ENCODE measurements at places on chromosomes 5 and 9.

GRCh38 chr5:72130351-72130761 is 23.1 kb downstream of the MAP1B start:
- no peak for DNase-seq

- DNase-seq: no peak
Measured at GRCh38 chr5:84862132-84862531, 477.5 kb upstream of the EDIL3 start.

- DNase-seq: no peak
Measured at GRCh38 chr9:137224830-137225694, at the start of gene CYSRT1. CYSRT1 (plus strand) TSS chr9:137225174; CDS start chr9:137225622, 448 bp downstream.

DNA sequence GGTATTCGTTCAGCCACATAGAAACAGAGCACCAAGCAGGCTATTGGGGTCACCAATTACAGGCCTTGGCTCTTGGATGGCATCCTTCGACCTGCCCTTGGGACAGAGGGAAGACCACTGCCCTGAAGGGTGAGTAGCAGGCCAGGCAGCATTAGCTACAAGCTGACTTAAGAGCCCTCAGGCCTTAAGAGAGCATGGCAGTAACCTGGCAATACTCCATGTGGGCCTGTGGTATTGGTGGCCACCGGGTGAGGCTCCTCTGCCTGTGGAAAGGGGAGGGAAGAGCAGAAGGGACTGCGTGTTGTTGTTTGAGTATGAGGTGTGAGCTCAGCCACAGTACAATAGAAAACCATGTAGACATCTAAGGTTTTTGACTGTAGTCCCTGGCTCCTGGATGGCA is 170.6 kb downstream of the MCTP1 start:
- DNase-seq: no peak

- DNase-seq: no peak
Measured at GRCh38 chr9:101618698-101619097, 23.9 kb upstream of the PPP3R2 start.

- DNase-seq: peak; percentile 84
Measured at GRCh38 chr5:179870403-179870903, 11.8 kb upstream of the MRNIP start.

DNA sequence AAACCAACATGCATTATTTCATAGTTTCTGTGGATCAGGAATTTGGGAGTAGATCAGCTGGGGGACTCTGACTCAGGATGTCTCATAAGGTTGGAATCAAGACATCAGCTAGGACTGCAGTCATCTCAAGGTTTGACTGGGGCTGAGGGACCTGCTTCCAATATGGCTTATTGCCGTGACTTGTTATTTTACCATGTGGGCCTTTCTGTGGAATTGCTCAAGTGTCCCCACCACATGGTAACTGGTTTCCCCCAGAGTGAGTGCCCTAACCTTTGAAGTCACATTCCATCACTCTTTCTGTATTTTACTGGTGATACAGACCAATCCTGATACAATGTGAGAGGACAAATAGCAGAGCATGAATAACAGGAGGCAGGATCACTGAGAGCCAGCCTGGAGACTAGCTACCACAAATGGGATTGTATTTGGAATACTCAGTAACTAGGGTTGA is 70.2 kb upstream of the ELL2 start:
- DNase-seq: no peak

DNA sequence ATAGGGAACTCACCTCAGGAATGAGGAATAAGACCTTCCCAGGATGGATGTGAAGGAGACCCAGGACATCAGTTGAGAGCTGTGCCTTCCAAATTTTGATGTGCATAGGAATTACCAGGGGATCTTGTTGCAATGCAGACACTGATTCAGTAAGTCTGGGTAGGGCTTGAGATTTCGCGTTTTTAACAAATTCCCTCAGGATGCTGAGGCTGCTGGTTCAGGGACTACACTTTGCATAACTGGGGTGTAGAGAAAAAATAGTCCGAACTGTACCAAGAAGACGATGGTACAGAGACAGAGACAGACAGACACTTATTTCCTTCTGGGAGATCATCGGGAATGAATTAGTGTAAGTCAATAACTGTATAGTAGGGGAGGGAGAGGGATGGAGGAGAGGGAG is 82.3 kb upstream of the FREM1 start:
- DNase-seq: no peak

- no peak for DNase-seq
Measured at GRCh38 chr9:114186605-114187289, 31.4 kb downstream of the COL27A1 start.

DNA sequence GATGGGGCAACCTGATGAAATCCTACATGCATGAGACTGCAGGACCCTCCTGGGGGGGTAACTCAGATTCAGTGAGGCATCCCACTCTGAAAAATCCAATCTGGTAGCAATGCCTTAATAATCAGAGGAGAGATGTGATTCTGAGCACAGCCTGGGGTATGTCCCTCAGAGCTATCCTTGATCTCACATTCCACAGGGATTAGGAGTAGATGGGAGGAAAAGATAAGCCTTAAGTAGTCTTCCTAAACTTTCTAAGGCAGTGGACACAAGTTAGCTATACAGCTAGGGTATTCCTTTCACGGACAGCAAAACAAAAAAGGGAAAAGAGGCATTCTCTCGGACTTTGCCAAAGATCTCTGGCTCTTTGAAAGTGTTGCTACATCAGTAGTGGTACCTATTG is 3.9 kb upstream of the SPATA9 start:
- no peak for DNase-seq

DNA sequence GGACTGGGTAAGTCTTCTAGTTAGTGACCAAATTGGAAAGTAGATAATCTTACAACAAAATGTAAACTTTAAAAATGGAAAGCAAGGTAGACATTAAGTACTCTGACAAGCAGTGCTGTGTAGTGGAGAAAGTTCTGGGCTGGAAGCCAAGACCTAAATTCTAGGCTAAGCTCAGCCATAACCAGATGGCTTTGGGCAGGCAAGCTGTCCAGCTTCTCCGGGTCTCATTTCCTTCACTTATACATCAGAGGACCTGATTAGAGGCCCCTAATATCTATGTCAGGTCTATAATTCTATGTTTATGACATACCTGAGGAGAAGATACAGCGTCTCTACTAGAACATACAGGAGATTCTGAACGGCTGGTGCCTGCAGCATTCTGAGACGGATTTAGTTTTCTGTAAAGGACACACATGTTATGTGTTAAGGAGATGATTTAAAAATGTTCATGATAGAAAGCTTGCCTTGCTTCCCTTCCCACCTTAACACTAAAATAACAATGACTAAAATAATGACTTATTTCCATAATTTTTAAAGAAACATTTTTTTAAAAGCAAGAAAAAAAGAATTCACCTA is 61.2 kb downstream of the ELL2 start:
- DNase-seq: no peak

GRCh38 chr9:37918665-37919170 is 14.8 kb upstream of the SLC25A51 start:
- no peak for DNase-seq

- no peak for DNase-seq
Measured at GRCh38 chr5:157384971-157385709, 74.9 kb upstream of the NIPAL4 start.

- DNase-seq: no peak
Measured at GRCh38 chr5:113140837-113141671, 164.5 kb downstream of the DCP2 start.

DNA sequence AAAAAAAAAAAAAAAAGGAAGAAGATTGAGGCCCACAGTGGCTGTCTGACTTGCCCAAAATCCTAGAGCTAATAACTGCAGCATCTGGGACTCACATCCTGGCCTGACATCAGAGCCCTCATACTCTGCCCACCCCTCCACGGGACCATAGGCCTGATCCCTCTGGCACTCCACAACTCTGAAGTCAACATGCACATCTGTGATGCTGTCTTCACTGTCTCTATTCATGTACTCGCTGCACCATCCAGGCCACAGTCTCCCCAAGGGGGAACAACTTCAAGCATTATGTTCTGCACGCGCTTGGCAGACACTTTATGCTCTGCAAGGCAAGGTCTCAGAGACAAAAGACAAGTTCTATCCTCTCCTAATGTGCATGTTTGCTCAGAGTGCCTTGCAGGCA is 158.2 kb downstream of the SPOCK1 start:
- DNase-seq: no peak

- no peak for DNase-seq
Measured at GRCh38 chr9:91163444-91163772, 198.3 kb downstream of the AUH start.

DNA sequence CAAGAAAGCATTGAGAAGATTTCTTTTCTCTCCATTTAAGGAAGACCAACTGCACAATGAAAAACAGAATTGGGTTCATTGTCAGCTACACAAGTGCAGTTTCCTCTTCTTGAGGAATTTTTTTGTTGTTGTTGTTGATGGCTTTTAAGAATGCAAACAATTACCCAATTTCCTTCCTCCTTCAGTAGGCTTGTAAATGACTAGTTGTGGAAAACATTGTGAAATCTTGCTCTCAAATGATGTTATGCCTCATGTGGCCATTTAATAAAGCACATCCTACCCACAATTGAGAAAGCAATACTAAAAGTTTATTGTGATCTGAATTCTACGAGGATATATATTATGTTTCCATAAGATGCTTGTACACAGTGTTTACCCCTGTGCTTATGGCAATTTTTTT is 171.6 kb downstream of the FAM174A start:
- DNase-seq: no peak

DNA sequence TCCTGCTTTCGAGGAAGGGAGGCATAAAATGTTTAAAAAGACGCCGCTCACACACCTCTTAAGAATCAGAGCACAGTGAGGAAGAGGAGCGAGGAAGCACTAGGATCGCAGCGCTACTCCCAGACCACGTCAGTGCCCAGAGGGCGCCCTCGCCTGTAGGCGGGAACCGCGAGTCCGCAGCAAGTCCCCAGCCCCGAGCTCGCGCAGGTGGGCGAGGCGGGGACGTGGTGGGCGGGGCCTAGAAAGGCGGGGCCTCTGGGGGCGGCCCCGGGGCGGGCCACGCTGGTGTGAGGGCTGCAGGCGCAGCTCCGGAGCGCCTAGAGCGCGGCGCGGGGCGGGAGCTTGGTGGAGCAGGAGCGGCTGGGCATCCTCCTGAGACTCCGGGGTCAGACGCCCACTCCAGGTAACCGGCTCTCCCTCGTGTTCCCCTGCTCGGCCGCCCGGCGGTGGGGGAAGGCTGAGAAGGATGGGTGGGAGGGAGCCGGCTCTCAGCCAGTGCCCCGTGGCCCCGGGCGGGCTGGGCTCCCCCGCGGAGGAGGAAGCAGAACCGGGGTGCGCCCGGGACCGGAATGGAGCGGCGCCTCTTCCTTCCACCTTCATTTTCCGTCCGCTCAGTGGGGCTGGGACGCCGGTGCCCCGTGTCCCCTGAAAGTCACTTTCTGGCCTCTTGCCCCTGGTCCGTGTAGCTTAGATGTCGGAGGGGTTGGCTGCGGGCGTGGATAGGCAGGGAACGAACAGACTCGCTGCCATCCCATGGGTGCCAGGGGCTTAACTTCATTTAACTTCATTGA is at the start of gene GCNT1:
GCNT1 (plus strand) TSS at position 280 of the 791 bp plus-strand sequence. CDS start 43,200 bp downstream, outside the sequence.
- DNase-seq: peak; percentile 95

- DNase-seq: peak; percentile 67
Measured at GRCh38 chr5:1294835-1295649, at the start of gene TERT. TERT (minus strand) TSS chr5:1295068; CDS start chr5:1294989, 79 bp downstream.

GRCh38 chr5:127216143-127216542 is 74.5 kb upstream of the MEGF10 start:
- no peak for DNase-seq

DNA sequence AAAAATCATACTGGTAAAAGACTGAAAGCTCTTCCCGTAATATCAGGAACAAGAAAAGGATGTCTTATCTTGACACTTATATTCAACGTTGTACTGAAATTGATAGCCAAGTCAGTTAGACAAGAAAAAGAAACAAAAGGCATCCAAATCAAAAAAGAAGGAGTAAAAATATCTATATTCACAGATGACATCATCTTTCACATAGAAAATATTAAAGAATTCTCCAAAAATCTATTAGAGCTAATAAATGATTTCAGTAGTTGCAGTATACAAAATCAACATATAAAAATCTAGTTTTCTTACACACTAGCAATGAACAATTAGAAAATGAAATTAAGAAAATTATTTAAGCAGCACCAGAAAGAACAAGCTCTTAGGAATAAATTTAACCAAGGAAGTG is 24.3 kb downstream of the SPDL1 start:
- DNase-seq: no peak

- no peak for DNase-seq
Measured at GRCh38 chr9:122143876-122144405, 15.6 kb downstream of the NDUFA8 start.

DNA sequence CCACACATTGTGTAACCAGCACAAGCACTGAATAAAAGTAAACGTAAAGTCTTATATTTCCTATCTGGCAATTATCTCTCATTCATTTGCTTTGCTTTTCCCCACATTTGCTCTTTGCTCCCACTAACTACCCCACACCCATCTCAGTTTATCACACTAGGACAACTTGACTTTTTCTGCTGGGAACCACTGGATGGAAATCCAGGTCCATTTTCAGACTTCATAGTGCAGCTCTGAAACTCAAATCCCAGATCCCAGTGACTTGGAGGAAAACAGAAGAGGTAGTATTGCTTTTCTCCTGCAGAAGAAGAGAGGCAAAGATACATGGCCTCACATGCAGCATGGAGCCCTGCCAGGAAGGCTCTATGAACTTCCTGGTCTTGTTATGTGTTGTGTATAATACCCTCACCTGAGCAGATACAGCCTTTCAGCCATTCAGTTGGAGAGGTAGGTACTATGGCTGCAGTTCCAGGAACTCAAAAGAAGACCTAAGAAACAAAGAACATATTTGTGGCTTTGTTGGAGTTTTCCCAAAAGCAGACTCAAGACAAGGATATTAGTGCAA is 90.0 kb upstream of the NIPBL start:
- DNase-seq: no peak

DNA sequence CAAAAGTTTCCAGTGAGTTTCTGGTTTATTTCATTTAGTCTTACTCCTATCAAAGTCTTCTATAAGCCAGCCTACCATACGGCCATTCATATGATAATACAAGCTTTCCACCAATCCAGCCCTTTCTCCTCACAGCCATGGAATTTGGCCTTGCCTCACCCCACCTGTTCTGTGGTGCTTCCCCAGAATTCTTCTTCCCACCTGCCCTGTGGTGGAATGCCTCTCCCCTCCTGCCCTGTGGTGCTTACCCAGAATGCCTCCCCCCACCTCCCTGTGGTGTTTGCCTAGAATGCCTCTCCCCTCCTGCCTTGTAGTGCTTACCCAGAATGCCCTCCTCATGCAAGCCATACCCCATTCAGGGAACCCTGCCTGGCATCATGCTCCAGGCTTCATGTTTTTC is 90.3 kb upstream of the APC start:
- DNase-seq: no peak

- DNase-seq: no peak
Measured at GRCh38 chr9:96073531-96074480, 198.3 kb downstream of the ERCC6L2 start.

DNA sequence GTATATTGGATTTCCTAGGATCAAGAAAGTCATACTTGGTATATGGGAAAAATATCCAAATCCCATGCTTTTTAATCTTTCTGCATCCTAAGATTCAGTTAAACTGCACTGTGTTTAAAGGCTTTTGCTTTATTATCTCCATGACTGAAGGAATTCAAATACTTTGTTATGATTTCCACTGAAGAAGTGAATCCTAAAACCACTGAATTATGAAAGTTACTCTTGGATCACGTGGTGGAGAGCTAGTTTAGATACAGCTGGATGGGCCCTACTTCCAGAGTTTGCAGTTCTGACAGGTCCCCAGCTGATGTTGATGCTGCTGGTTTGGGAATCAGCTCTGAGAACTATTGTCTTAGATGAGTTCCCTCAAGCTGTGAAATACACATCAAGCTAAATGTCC is 5.0 kb downstream of the DAB2 start:
- no peak for DNase-seq

All from upper lobe of right lung (tissue), 1 donor.